ENCODE measurements at places on chromosomes 2 and 18. TPM values are rescaled to one million over a fixed set of nuclear protein-coding genes. Genes with fewer than 3 reads are reported as not detected.

Gene KCNK3
- 0.29 TPM for total RNA-seq

Gene LRRFIP1
- 91.2 TPM for total RNA-seq

Gene DCDC2C
- total RNA-seq, result not detected

Gene ALMS1
- total RNA-seq, result 38.2 TPM

Gene ANO7
- not detected for total RNA-seq

Gene MAB21L4
- total RNA-seq, result not detected

Gene STAT4
- total RNA-seq, result 2.3 TPM

GRCh38 chr18:34606851-34607250 lies 103.2 kb upstream of the DTNA start:
- no peak overlapping the region for H3K4me3 ChIP-seq
- no peak overlapping the region for H3K27ac ChIP-seq
- no peak for DNase-seq
- H3K36me3 ChIP-seq, result no peaks in the 10 kb centered on the region

DNA sequence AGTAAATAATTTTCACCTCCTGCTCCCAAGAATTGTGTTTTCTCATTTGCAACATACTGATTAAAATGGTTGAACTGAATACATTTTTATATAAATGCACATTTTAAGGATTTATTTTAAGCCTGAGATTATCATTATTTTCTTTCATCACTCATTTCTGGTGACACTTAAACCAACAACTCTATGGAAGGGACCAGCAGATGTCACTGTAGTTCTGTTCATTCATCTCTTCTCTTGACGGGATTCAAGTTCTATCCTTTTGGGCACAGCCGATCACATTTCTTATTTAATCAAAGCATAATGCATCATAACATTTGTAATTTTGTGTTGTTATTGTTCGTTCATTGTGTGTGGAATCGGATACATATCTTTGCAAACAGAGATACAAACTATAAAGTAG lies 417.9 kb downstream of the HRH4 start:
- no peaks in the 10 kb centered on the region for H3K36me3 ChIP-seq
- H3K4me3 ChIP-seq, result no peak overlapping the region
- no peaks in the 10 kb centered on the region for H3K4me1 ChIP-seq

DNA sequence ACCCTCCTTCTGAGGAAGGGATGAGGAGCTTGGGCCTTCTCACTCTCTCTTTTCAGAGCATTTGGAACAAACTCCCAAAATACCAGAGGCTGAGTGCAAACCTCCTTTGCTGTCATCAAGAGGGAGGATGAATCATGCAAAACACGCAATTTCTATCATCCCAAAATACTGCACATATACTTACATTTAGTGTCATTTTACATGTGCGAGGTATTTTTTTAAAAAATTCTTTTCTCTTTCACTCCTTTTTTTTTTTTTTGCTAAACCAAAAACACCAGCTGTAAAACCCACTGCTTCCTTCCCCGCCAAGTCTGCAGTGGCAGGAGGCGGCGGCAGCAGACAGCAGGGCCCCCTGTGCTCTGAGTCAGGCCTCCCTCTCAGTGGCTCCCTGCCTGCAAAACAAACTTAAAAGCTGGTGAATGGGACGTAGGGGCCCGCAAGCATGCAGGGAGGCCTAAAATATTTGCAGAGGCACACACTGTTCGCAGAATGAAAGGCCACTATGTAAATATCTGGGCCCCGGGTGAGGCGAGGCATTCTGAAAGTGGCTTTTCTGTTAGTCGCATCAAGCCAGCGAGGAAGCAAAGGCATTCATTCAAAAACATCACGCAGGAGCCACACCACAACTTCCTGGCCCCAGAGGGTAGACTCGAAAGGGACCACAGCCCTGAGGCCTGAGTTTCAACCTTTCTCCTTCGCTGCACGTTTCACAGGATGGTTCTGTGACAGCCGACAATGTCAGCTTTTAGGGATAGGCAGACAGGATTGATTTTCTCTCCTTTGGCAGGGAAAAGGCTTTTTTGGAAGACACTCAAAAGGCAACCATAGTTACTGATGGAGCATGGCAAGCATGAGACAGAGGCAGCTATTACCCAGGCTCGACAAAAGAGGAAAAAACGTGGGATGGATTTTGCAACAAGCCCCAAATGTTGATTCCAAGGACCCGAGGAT lies 73.4 kb downstream of the ACTR2 start:
- no peak overlapping the region for H3K4me3 ChIP-seq
- no peaks in the 10 kb centered on the region for H3K27me3 ChIP-seq
- H3K36me3 ChIP-seq, result no peaks in the 10 kb centered on the region
- DNase-seq, result peak; percentile 45
- H3K27ac ChIP-seq, result peak overlapping the region; percentile 69

DNA sequence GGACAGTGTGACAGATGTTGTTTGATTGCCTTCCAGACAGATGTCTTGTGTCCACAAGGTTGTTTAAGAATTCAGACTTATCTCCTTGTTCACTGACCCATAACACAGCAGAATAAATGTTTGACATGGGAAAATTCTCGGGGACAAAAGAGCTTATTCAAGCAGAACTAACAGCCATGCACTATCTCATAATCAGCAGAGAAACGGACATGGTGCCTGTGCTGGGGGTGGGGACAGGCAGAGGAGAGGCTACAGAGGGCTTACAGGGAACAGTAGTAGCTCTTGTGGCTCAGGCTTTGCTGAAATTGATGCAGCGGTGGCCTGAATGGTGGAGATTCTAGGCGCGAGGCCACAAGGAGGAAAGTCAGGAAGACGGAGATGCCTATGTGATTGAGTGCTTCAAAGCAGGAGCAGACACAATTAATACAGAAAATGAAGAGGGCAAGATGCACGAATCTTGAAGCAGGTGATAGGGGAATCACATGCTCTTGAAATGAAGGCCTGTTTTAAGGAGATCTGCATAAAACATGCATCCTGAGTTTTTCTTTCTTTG lies 62.0 kb upstream of the CAB39 start:
- no peaks in the 10 kb centered on the region for H3K4me1 ChIP-seq
- no peak for DNase-seq
- H3K36me3 ChIP-seq, result no peaks in the 10 kb centered on the region
- no peak overlapping the region for H3K27ac ChIP-seq
- H3K27me3 ChIP-seq, result no peaks in the 10 kb centered on the region

GRCh38 chr2:43576981-43577892 lies 18.6 kb downstream of the THADA start:
- no peaks in the 10 kb centered on the region for H3K4me1 ChIP-seq
- H3K27me3 ChIP-seq, result no peaks in the 10 kb centered on the region
- DNase-seq, result peak; percentile 54
- no peak overlapping the region for H3K4me3 ChIP-seq
- peak overlapping the region; percentile 50 for H3K27ac ChIP-seq

DNA sequence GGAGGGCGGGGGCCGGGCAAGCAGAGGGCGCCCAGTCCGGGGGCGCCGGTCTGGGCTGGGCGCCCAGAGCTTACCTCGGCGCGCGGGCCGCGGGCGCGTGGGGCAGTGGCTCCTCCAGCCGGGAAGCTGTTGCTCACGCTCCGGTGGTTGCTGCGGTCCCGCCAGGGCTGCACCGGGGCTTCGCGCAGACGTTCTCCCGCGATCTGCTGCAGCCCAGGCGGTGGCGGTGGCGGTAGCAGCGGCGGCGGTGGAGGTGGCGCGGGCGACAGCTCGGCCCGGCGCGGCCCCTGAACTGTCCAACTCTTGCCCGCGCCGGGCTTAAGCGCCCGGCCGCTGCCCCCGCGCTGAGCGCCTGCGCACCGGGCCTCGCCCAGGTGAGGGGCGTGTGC lies 391 bp downstream of the ZNF385B start:
- H3K27me3 ChIP-seq, result no peaks in the 10 kb centered on the region
- peak overlapping the region; percentile 1 for H3K4me3 ChIP-seq
- DNase-seq, result peak; percentile 15
- no peak overlapping the region for H3K27ac ChIP-seq
- no peaks in the 10 kb centered on the region for H3K4me1 ChIP-seq
- H3K36me3 ChIP-seq, result no peaks in the 10 kb centered on the region

DNA sequence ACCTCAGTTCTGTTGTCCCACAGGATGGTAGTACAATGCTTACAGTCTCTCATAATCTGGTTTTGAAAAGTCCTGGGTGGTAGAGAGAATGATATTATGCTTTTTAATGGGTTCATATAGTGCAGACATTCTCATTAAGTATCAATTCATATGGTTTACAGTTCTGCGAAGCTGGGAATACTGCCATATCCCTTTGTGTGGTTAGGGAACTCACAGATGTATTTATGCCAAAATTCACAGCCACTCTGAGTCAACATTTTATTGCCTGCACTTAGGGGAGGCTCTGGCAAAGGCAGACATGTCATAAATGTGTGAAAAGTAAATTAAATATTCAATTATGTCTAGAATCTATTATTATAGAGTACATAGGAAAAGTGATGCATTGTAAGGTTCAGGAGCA lies 808.2 kb downstream of the SUCLG1 start:
- H3K27me3 ChIP-seq, result no peaks in the 10 kb centered on the region
- no peak overlapping the region for H3K27ac ChIP-seq
- H3K4me1 ChIP-seq, result no peaks in the 10 kb centered on the region
- H3K4me3 ChIP-seq, result no peak overlapping the region

- no peak overlapping the region for H3K4me3 ChIP-seq
- H3K27ac ChIP-seq, result no peak overlapping the region
- H3K27me3 ChIP-seq, result no peaks in the 10 kb centered on the region
Observed at GRCh38 chr18:48569915-48570264, 31.1 kb downstream of the CTIF start.

GRCh38 chr2:63735263-63735662 lies 106.4 kb upstream of the UGP2 start:
- H3K27ac ChIP-seq, result peak overlapping the region; percentile 70
- DNase-seq, result no peak
- H3K36me3 ChIP-seq, result no peaks in the 10 kb centered on the region
- no peaks in the 10 kb centered on the region for H3K27me3 ChIP-seq
- H3K4me1 ChIP-seq, result no peaks in the 10 kb centered on the region

DNA sequence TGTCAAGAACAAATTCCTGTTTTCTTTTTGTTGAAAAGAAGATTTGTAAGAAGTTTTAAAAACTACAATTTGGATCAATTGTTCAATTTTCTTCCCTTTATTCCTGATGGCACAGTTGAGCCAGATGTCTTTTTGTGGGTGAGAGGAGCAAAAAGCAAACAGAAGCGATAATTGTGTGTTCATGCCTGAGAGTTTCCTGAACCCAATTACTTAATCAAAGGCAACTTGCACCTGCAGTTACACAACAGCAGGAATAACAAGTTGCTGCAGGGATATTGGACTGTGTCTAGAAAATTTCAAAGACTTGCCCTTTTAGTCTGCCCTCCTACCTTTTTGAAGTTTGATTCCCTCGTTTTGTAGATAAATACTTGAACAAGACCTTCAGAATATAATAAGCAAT lies 383.6 kb downstream of the DSEL start:
- no peak overlapping the region for H3K4me3 ChIP-seq
- H3K4me1 ChIP-seq, result no peaks in the 10 kb centered on the region
- no peaks in the 10 kb centered on the region for H3K27me3 ChIP-seq

GRCh38 chr2:217851191-217852020 lies 151.4 kb downstream of the TNS1 start:
- no peak for DNase-seq
- H3K27ac ChIP-seq, result peak overlapping the region; percentile 75
- H3K27me3 ChIP-seq, result no peaks in the 10 kb centered on the region
- peaks cover 14% of the 10 kb centered on the region for H3K4me1 ChIP-seq

- no peaks in the 10 kb centered on the region for H3K4me1 ChIP-seq
- no peak overlapping the region for H3K4me3 ChIP-seq
- no peak for DNase-seq
Observed at GRCh38 chr2:43890855-43891254, 52.1 kb downstream of the ABCG8 start.

- no peaks in the 10 kb centered on the region for H3K4me1 ChIP-seq
- DNase-seq, result no peak
- H3K36me3 ChIP-seq, result no peaks in the 10 kb centered on the region
- H3K27ac ChIP-seq, result no peak overlapping the region
- no peak overlapping the region for H3K4me3 ChIP-seq
- H3K27me3 ChIP-seq, result no peaks in the 10 kb centered on the region
Observed at GRCh38 chr2:24723665-24724064, 69.5 kb downstream of the PTRHD1 start.

GRCh38 chr2:234329202-234329960 lies 167.5 kb downstream of the ARL4C start:
- no peaks in the 10 kb centered on the region for H3K4me1 ChIP-seq
- no peak overlapping the region for H3K27ac ChIP-seq
- DNase-seq, result no peak

DNA sequence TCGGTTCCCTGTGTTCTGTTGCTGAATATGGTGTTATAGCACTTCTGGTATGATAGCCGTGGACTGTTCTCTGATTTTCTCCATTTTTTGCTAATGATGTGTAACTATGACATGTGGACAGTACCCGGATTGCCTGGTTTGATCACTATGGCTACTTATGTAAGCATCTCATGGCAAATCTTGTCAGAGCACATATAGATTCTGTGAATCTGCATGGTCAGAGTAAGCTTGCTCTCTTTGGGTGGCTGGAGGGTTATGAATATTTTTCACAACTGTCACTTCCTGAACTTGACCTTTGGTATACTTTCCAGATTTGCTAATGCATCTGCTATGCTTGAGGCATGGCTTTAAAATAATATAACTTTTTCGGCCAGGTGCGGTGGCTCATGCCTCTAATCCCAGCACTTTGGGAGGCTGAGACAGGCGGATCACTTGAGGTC lies 36.8 kb upstream of the ATP8B1 start:
- no peaks in the 10 kb centered on the region for H3K4me1 ChIP-seq
- H3K36me3 ChIP-seq, result no peaks in the 10 kb centered on the region
- no peak overlapping the region for H3K4me3 ChIP-seq
- no peaks in the 10 kb centered on the region for H3K27me3 ChIP-seq
- no peak overlapping the region for H3K27ac ChIP-seq
- DNase-seq, result no peak

GRCh38 chr2:183463821-183464220 lies 339.6 kb downstream of the NUP35 start:
- no peak overlapping the region for H3K27ac ChIP-seq
- no peak overlapping the region for H3K4me3 ChIP-seq
- H3K4me1 ChIP-seq, result no peaks in the 10 kb centered on the region
- DNase-seq, result no peak
- no peaks in the 10 kb centered on the region for H3K27me3 ChIP-seq

DNA sequence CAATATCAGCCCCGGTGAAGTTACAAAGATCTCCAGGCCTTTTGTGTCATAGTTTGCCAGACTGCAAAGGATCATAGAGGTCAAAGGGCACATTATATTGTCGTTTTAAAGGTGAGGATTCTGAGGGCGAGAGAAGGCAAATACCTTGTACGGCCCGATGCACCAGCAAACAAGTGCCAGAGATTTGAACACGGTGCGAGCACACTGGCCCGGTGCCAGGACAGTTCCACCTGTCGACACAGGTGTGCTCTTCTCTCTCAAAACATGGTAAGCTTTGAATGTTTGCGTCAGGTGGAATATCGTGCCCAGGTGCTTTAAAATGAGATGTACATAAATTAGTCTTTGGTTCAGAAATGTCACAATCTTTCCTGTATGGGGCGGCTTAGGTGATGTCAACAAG lies 776.1 kb upstream of the ID2 start:
- no peak for DNase-seq
- H3K4me1 ChIP-seq, result no peaks in the 10 kb centered on the region
- no peaks in the 10 kb centered on the region for H3K27me3 ChIP-seq
- H3K27ac ChIP-seq, result no peak overlapping the region
- H3K4me3 ChIP-seq, result no peak overlapping the region
